ENCODE measurements at places on chromosomes 6 and 20.

GRCh38 chr6:118101220-118101619, 194.2 kb downstream of the SLC35F1 start:
- DNase-seq: no peak

GRCh38 chr20:57787151-57787989, 77.6 kb upstream of the PMEPA1 start:
- no peak for DNase-seq

- no peak for DNase-seq
Observed at GRCh38 chr20:2138396-2138795, 36.8 kb downstream of the STK35 start.

GRCh38 chr6:163384510-163384909, 30.0 kb upstream of the QKI start:
- DNase-seq: no peak

DNA sequence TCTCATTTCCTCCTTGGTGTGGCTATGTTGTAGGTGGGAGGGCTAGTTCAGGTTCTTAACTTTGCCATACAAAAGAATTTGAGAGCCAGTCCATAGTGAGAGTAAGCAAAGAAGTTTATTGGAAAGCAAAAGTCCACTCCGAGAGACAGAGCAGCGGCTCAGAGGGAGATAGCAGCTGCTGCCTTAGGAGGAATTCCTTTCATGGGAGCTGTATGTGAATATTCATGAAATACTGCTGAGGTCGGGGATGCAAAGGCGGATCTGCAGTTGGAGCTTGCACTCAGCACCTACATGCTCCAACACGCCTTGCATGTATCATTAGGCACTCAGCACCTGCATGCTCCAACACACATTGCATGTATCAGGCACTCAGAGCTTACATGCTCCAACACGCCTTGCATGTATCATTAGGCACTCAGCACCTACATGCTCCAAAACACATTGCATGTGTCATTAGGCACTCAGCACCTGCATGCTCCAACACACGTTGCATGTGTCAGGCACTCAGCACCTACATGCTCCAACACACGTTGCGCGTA, 54.9 kb downstream of the CDH4 start:
- no peak for DNase-seq

DNA sequence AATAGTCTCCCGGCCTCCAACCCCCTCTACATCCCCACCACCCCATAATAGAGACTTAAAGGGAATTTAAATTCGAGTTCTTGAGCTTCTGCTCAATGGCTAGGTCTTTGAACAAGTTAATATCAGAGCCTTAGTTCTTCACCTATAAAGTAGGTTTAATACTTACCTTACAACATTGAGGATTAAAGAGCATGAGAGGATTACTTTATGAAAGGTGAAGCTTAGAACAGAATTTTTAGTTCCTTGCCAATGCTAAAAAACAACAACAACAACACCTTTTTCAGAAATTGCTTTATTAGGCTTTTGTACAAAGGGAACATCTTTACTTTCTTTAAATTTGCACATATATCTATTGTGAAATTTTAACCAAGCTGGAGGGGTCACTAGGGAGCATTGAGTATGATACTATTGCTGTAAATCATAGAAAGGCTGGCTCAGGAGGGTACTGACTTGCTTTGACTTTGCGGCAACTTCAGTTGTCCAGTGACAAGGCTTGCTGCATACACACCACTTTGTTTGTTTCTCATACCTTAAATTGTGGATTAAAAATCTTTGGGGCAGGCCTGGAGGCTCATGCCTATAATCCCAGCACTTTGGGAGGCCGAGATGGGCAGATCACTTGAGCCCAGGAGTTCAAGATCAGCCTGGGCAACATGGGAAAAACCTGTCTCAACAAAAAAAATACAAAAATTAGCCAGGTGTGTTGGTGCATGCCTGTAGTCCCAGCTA, 9.7 kb downstream of the TOP1 start:
- no peak for DNase-seq

Measured in HL-60 (cell line).